ENCODE measurements at places on chromosomes 7 and 10. TPM values are rescaled to one million over a fixed set of nuclear protein-coding genes. Genes with fewer than 3 reads are reported as not detected.

GRCh38 chr7:14960721-14961120 is 58.2 kb upstream of the DGKB start:
- H3K27ac ChIP-seq = no peak overlapping the region
- H3K27me3 ChIP-seq = no peaks in the 10 kb centered on the region
- H3K36me3 ChIP-seq = no peaks in the 10 kb centered on the region

GRCh38 chr7:3928727-3929515 is 627.9 kb downstream of the SDK1 start:
- H3K4me3 ChIP-seq = no peak overlapping the region
- H3K36me3 ChIP-seq = no peaks in the 10 kb centered on the region
- H3K27me3 ChIP-seq = no peaks in the 10 kb centered on the region
- no peak for DNase-seq

- no peaks in the 10 kb centered on the region for H3K36me3 ChIP-seq
- H3K27ac ChIP-seq = no peak overlapping the region
- no peak for DNase-seq
- no peak overlapping the region for H3K4me3 ChIP-seq
- H3K4me1 ChIP-seq = no peaks in the 10 kb centered on the region
- no peaks in the 10 kb centered on the region for H3K27me3 ChIP-seq
Measured at GRCh38 chr10:78672918-78673317, 395.8 kb upstream of the ZMIZ1 start.

GRCh38 chr10:22333167-22333974 is 11.9 kb upstream of the SPAG6 start:
- H3K27me3 ChIP-seq = peaks cover 33% of the 10 kb centered on the region
- H3K4me3 ChIP-seq = peak overlapping the region; percentile 50
- H3K27ac ChIP-seq = peak overlapping the region; percentile 54
- H3K4me1 ChIP-seq = peaks cover 29% of the 10 kb centered on the region
- peaks cover 5% of the 10 kb centered on the region for H3K36me3 ChIP-seq

DNA sequence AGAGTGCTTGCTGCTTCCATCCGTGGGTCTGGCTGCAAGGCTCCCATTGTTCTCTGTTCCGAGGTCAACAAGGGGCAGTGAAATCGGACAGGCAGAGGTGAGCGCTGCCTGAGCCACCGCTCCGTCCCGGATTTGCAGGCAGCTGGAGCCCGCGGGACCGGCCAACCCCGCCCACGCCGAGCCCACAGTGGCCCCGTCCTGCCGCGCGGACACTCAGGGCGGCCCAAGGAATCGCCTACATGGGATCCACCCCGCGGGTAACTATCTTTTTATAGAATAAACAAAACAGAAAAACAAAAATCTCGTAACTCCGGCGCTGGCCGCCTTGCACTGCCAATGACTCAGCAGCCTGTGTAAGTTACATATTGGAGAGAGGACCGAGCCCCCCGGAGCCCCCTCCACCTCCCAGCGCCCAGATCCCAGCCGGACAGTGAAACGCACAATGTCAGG is 1.9 kb downstream of the BNIP3 start:
- no peak for DNase-seq
- no peak overlapping the region for H3K4me3 ChIP-seq
- H3K27ac ChIP-seq = peak overlapping the region; percentile 54
- no peaks in the 10 kb centered on the region for H3K36me3 ChIP-seq
- H3K4me1 ChIP-seq = peaks cover 35% of the 10 kb centered on the region

- DNase-seq = no peak
- H3K4me3 ChIP-seq = peak overlapping the region; percentile 66
- H3K27ac ChIP-seq = peak overlapping the region; percentile 50
- no peaks in the 10 kb centered on the region for H3K36me3 ChIP-seq
Measured at GRCh38 chr7:2405601-2406345, 2.4 kb downstream of the CHST12 start.

DNA sequence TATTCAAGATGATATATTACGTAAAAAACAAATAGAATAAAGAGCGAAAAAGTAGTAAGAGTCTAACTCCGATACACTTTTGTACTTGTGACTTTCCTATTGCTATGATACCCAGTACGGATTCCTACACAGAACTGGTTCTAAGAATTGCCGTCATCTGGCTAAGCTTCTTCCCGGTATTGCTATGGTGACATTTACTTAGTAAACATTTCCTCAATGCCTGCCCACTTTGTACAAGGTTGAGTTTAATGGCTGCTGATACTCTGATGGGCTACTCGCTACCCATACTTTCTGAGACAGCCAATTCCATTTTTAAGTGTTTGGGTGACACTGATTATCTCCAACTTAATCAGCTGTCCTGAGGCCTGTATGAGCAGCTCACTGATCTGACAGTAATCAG is 55.6 kb downstream of the OSBPL3 start:
- no peak for DNase-seq
- no peak overlapping the region for H3K4me3 ChIP-seq
- H3K4me1 ChIP-seq = no peaks in the 10 kb centered on the region
- H3K27ac ChIP-seq = no peak overlapping the region

DNA sequence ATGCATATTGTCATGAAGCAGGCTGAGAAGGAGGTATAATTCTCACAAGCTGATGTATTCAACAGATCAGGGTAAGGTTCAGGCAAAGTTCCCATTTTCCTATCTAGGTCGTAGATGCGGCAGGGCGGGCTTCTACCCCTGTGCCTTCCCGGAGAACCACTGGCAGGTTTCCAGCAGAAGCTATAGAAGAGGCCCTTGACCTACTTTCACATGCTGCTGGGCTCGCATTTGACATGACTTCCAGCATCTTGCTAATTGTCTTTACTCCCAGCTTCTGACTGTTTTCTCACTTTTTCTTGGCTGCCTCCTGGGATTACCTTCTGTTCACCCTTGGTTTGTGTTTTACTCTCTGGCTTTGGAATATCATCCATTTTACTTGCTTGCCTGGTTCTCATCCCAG is 32.6 kb upstream of the ORC5 start:
- DNase-seq = no peak
- no peaks in the 10 kb centered on the region for H3K4me1 ChIP-seq
- H3K4me3 ChIP-seq = no peak overlapping the region
- no peak overlapping the region for H3K27ac ChIP-seq
- H3K27me3 ChIP-seq = no peaks in the 10 kb centered on the region
- H3K36me3 ChIP-seq = no peaks in the 10 kb centered on the region

CFAP70 gene
- 0.66 TPM for polyA plus RNA-seq

DNA sequence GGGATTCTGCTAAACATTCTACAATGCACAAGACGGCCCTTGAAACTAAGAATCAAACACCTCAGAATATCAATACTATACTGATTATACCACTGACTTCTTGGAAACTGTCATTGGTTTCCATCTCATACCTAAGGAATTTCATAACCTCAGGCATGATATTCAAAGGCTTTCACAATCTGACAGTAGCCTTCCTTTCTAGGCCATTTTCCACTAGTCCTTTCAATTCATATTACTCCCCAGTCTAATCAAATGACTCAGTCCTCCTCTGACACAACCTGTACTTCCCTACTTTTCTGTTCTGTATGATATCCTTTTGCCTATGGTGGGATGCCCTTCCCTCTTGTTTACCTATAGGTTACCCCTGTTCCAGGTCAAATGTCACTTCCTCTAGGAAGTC is 48.3 kb downstream of the CSTF2T start:
- H3K4me3 ChIP-seq = no peak overlapping the region
- no peak overlapping the region for H3K27ac ChIP-seq
- DNase-seq = no peak
- no peaks in the 10 kb centered on the region for H3K27me3 ChIP-seq
- no peaks in the 10 kb centered on the region for H3K36me3 ChIP-seq
- no peaks in the 10 kb centered on the region for H3K4me1 ChIP-seq

DNA sequence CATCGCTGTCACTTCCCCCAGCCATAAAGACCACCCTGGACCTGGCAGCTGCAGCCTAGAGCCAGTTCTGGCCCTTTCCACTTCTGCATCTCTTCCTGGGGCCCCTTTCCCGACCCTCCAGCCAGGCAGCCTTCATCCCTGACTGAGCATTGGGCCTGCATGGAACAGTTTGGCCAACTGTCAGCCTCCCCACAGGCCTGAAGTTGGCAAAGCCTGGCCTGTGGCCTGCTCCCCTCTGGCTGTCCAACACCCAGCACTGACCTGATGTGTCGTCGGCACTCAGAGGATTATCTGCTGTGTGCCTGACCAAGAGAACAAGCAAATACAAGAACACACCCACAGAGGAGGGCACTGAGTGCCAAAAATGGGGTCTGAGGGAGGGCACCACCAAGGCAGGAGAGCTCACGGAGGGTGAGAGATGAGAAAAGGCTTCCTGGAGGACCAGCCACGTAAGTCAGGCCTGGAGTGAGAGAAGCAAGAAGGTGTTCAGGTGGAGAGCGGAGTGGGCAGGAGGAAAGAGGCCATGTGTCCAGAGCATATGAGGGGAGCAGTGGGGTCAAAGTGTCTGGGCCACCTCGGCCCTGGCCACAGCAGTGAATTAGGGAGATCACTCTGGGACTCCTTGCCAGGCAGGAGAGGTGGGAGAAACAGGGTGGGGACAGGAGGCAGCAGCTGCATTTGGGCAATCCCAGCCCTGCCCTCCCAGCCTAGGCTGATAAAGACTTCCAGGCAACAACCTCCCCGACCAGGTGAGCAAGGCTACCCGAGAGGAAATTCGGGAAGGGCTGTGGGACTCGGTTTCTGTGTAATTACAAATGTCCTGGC is 4.5 kb downstream of the GPRIN2 start:
- H3K4me1 ChIP-seq = no peaks in the 10 kb centered on the region
- H3K27ac ChIP-seq = no peak overlapping the region

GRCh38 chr10:70537398-70538194 is 59.0 kb downstream of the PALD1 start:
- no peaks in the 10 kb centered on the region for H3K27me3 ChIP-seq
- no peaks in the 10 kb centered on the region for H3K4me1 ChIP-seq
- H3K4me3 ChIP-seq = no peak overlapping the region
- H3K36me3 ChIP-seq = no peaks in the 10 kb centered on the region
- no peak for DNase-seq

EBLN1 gene
- not detected for polyA plus RNA-seq
